ENCODE measurements at places on chromosomes 4 and X. TPM values are rescaled to one million over a fixed set of nuclear protein-coding genes. Genes with fewer than 3 reads are reported as not detected.

KLHL5 gene
- total RNA-seq = 91.7 TPM

FAM149A gene
- 4.3 TPM for total RNA-seq

P2RY8 gene
- under 0.01 TPM for total RNA-seq

IBSP gene
- total RNA-seq = not detected

Measured in G401 (cell line).